ENCODE measurements at places on chromosomes 12 and 14.

- DNase-seq: no peak
Measured at GRCh38 chr12:17030338-17030737, 424.4 kb upstream of the LMO3 start.

DNA sequence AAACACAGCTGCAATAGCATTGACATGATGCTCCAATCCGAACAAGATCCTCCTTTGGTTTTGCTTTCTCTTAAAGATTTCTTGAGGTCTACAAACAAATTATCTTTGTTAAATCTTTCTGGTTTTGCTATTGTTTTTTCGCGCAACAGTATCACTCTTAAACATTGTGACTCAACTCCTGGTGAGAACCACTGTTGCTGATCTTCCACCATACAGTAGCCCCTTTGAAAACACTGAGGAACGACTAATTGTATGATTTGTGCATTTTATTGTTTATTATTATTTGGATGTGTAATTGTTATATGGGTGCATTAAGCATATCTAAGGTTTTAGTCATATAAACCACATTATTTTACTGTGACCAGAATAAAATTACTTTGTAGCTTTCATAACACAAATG is 282.8 kb downstream of the EGLN3 start:
- DNase-seq: no peak

DNA sequence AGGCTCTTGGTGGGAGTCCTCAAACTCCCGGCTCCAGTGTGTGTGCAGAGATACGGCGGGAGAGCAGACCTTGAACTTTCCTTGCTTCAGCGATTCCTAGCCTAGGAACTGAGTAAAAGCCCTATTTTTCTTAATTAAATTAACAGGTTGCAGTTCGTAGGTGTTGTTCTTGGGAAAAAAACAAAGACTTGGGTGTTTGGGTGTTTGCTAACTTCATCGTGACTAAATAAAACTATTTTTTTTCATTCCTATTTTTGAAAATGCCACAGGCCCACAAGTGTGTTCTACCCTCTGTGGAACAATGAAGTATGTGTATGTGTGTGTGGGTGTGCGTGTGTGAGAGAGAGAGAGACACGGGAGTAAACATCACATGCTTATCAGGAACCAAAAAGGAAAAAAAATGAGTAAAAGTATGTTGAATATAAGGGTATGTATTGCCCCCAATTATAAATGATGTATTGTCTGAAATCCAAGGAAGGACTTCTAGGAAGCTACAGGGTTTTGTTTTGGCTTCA is 651 bp downstream of the TMEM117 start:
- peak; percentile 7 for DNase-seq

- DNase-seq: peak; percentile 11
Measured at GRCh38 chr12:25276199-25276937, 25.6 kb upstream of the KRAS start.

- DNase-seq: no peak
Measured at GRCh38 chr12:79250186-79250585, 385.6 kb downstream of the SYT1 start.

- DNase-seq: no peak
Measured at GRCh38 chr12:45596366-45596765, 133.1 kb upstream of the ARID2 start.

Data from DMS 273 treated with DMSO at 0.1 percent for 48 hours (cell line).